ENCODE measurements at places on chromosomes 11 and 22.

DNA sequence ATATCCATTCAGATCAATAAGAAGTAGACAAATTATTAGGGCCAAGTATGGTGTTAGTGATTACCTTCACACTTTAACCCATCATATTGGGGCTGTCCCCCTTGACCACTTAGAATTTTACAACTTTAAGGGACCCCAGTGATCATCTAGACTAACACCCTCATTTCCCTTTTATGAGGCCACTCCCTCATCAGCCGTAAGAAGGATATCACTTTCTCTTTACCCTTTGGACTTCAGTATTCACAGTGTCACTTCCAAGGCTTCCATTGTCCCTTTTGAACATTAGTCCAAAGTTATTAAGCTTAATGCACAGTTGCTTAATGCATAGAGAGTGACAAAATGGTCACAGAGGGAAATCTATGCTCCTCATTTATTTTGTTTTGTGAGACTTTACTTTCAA, 172.4 kb upstream of the MPPED2 start:
- DNase-seq = no peak

- no peak for DNase-seq
These were observed 120.9 kb downstream of the FEZ1 start for GRCh38 chr11:125375146-125375545.

GRCh38 chr11:62757846-62758788, 3.3 kb upstream of the POLR2G start:
- DNase-seq = no peak

- no peak for DNase-seq
These were observed 13.8 kb downstream of the PAMR1 start for GRCh38 chr11:35511666-35512065.

GRCh38 chr11:32829157-32829679, 509 bp upstream of the PRRG4 start:
- no peak for DNase-seq

DNA sequence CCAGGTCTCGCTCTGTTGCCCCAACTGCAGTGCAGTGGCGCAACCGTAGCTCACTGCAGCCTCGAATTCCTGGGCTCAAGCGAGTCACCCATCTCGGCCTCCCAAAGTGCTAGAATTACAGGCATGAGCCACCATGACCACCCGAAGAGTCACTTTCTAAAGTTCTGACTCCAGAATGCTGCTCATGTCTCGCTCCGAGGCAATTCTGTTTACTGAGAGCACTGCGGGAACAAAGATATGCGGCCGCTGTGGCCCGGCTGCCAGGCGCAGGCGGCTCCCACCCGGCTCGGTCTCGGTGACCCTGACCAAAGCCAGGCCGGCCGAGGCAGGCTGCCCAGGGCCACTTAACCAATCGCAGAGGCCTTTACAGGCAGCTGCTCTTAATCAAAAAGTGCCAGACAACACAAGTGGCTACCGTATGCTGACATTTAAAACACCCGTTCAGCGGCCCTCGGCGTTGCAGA, 78.7 kb downstream of the PHF21B start:
- peak; percentile 50 for DNase-seq

DNA sequence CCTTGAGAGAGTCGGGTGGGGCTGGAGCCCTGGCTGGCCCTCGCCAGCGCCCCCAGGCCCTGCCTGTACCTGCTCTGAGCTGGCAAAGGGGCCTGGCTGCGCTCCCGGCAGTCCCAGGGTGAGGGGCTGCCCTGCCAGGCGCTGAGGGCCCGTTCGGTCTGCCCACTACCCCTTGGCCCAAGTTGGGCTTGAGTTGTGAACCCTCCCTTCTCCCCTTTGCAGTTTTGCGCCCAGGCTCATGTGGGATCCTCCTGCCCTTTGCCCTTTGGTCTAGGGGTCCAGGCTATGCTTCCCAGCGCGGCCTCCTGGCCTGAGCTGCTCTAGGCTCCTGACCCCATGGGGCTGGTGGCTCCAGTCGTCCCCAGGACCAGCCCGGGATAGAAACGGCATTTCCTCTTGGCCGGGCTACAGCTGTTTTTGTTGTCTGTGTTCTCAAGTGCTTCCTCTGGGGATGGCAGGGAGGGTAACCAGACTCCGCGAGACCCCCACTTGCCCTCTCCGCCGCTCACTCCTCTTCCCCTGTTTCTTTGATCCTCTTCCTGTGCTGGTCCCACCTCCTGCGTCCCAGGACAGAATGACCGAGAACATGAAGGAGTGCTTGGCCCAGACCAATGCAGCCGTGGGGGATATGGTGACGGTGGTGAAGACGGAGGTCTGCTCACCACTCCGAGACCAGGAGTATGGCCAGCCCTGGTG, 34.9 kb downstream of the PRDM11 start:
- peak; percentile 21 for DNase-seq

GRCh38 chr22:32411402-32411801, 645 bp downstream of the RTCB start:
- DNase-seq = no peak

- DNase-seq = peak; percentile 77
These were observed 20.3 kb upstream of the MALAT1 start for GRCh38 chr11:65478388-65479183.

- no peak for DNase-seq
These were observed 2.6 kb downstream of the KRTAP5-5 start for GRCh38 chr11:1632053-1632714.

DNA sequence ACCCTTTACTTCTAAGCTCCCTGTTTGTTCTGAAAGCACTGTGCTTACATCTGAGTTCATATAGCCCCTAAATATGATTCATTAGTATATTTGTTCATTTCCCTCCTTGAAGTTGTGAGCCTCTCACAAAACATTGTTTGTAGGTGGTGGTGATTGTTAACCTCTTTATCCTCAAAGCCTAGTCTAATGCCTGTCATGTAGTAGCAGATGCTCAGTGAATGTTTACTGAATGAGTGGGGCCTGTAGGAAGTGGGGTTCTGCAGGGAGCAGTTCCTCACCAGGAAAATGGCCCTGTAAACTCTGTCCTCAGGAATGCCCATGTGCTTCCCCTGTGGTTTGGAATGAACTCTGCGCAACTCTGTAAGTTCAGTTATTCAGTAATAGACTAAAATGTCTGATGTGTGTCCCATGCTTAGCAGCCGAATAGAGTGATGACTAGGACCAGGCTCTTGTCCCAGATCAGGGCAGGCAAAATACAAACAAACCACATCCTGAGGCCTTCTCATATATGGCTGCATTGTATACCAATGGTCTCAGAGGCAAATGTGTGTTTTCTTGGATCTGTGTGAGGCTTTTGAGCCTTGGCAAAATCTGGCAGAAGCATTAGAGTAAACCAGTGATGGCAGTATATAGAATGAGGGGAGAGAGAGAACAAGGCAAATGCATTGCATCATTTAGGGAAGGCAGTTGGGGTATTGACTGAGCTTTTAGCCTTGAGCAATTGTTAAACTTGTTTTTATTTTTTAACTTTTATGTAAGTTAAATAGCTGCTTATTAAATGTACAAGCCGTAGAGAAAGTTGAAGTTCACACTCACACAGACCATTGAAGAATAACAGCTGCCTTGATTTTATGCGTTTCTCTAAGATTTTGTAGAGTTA, 91.4 kb upstream of the BIRC3 start:
- no peak for DNase-seq

Measured in mucosa of descending colon (tissue), 3 donors.